ENCODE measurements at places on chromosomes 7 and 10.

DNA sequence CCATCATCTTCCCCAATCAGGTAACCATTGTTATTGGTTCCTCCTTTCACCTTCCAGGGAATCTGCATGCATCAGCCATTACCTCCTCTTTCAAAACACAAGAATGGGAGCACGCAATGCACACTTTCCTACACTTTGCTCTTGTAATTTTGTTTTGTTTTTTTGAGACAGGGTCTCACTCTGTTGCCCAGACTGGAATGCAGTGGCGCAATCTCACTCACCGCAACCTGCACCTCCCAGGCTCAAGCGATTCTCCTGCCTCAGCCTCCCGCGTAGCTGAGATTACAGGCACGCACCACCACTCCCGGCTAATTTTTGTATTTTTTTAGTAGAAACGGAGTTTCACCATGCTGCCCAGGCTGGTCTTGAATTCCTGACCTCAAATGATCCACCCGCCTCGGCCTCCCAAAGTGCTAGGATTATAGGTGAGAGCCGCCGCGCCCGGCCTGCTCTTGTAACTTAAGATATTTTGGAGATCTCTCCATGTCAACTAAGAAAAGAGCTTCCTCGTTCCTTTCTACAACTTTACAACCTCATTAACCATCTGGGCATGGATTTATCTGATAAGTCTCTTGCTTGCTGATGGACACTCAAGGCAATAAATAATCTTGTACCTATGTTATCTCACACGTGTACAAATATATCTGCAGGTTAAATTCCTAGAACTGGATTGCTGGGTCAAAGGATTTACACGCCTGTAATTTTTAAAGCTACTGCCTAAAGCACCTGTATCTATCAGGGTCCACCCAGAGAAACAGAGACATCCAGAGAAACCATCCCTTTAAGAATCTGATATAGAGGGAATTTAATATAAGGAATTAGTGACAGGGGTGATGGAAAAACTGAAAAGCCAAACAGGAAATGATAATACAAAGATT lies 4.2 kb downstream of the CYTH3 start:
- no peak for DNase-seq

DNA sequence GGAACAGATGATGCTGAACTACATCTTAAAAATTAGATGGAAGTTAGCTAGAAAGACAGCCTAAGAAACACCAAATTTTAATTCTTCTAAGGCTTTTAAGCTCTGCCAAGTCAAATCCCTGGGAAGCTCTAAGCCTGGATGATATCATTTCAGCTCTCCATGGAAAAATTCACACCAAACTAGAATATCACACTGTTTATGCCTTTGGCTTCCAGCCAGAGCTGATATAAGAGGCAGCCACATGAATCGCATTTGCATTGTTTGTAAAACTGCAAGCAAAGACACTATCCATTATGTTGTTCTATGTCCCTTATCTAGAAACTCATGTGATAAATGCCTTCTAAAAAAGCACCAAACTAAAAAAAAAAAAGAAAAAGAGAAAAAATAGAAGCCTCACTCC lies 430.4 kb downstream of the GRID1 start:
- DNase-seq, result no peak

DNA sequence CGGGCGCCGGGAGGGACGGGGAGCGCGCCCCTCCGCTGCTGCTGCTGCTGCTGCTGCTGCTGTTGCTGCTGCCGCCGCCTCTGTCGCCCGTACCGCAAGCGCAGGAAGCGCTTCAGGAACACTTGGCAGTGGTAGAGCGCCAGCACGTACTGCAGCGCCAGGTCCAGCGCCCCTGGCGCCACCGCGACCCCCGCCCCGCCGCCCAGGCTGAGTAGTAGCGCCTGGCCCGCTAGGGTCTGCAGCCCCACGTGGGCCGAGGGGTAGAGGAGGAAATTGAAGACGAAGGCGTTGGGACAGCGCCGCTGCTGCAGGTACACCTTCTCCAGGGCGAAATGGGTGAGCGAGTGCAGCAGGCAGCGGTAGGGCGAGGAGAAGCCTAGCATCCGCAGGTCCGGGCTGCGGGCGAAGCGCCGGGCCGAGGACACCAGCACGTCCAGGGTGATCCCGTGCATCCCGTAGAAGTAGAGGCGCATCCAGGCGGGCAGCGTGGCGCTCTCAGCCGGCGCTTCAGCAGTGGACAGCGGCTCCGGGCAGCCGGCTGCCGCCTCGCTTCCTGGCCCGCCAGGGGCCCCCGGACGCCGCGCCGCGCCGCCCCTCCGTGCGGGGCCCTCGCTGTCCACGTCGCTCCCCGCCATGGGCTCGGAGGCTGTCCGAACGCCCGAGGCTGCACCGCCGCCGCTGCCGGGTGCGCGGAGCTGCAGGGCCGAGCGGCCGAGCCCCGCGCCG lies at the start of gene TMEM229A:
TMEM229A (minus strand) TSS at position 699 of the 726 bp plus-strand sequence; CDS start at position 635, 64 bp downstream.
- no peak for DNase-seq

GRCh38 chr10:53489335-53490182 lies 717.0 kb upstream of the MBL2 start:
- no peak for DNase-seq

DNA sequence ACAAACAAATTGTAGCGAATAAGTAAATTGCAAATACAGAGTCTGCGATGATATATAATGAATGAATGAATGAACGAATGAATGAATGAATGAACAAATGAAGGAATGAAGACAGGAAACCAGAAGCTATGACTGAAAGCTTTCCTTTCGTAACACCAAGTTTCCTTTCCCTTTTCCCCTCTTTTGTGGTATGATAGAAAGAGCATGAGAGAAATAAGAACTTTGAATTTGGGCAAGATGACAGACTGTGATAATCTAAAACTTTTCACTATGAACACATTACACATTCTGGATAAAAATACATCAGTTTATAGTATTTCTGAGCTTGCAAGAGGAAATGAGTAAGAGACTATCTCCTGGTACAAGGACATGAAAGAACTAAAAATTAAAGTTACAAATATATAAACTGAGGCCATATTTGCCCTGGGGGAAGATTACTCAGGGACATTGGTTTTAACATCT lies 8.4 kb upstream of the UCN3 start:
- DNase-seq, result no peak

- DNase-seq, result no peak
These were observed 92.2 kb downstream of the C10orf105 start for GRCh38 chr10:71627230-71627939.

DNA sequence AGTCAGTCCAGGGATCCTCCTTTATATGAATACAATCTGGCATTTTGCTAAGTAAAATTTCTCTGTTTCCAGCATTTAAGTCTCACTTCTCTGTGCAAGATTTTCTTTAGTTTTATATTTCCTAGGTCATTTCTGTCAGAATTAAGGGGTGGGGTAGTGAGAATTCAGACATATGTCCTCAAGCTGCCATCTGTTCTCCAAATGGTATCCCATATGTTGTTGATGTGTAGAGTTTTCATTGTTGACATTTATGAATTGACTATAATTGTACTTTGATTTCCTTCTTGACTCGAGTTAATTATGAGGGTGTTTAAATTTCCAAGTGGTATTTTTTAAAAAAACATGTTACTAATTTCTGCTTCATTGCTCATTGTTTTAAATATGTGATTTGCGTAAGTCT lies 148.8 kb downstream of the NPSR1 start:
- DNase-seq, result no peak

DNA sequence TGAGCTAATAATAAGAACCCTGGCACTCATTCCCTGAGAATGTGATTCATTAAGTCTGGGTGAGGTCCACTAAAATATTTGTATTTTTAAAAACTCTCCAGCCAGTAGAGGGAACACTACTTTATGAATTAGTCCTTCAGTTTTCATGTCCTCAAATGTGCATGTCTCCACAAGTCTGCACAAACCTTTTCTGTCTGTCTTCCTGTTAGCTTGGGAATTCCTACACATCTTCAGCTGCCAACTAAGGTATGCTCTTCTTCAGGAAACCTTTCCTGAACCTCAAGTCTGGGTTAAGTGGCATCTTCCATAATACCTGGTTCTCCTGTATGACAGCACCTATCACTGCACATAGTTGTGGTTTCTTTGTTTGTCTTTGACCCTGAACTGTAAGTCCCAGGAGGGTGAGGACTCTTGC lies 119.6 kb upstream of the MKX start:
- no peak for DNase-seq

DNA sequence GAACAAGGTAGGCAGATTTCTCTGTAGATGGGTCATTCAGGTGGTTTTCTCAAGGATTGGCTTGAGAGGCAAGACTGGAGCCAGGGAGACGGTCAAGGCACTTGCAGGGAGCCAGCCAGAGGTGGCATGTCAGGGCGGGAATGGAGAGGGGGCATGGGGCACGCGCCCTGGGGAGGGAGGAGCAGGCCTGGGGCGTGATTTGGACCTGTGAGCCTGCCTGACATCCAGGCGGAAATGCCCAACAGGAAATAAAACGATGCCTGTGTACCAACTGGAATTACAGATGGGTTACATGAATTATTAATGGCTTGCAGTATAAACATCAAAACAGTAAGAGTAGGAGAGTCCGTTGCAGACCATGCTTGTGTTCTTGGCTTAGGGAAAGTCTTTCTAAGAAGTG lies 8.6 kb upstream of the SUN1 start:
- no peak for DNase-seq

DNA sequence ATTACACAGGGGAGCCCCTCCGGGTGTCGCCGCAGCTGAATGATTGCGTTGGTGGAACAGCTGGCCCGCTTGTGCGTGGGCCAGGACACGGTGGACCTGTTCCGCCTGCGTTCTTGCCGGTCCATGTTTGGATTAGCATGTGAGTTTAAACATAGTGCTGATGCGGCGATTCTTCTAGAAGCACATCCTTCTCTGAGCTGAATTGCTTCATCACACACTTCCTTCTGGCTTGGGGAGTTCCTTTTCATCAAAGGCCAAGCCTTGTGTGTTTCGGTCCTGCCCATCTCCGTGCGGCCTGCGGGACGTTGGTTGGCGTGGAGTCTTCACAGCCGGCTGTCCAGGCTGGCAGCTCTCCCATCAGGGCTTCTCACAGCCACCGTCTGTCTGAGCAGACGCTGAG lies 45.5 kb upstream of the SLC29A4 start:
- no peak for DNase-seq

DNA sequence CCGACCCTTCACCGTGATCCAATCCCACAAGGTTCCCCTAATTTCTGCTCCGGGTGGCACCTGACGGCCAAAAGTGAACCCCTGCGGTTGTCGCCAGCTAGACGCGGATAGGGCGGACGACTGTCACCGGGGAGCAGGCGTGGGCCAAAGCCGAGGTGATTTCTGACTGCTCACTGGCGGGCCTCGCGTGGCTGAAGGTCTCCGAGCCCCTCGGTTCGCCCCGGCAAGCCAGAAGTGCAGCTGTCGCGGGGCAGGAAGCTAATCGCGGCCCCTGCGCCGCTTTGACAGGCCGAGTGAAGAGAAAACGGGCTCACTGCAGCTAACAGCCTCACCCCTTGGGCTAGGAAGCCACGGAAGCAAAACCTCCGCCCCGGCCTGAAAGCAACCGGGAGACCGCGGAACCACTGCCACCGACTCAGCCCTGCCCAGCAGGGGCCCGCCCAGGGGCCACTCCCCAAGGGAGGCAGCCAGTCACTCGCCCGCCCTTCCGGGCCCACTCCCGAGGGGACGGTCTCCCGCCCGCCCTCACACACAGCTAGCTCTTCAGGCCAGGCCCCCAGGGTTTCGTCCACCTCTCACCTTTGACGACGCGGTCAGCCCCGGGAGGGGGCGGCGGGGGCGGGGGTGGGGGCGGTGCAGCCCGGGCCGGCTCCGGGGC lies 469 bp downstream of the PPP3CB start:
- DNase-seq, result peak; percentile 90

- DNase-seq, result no peak
These were observed 9.8 kb upstream of the COMTD1 start for GRCh38 chr10:75245354-75246250.

- no peak for DNase-seq
These were observed 80.9 kb downstream of the SHH start for GRCh38 chr7:155731380-155731779.

- no peak for DNase-seq
These were observed 22.7 kb downstream of the CCNY start for GRCh38 chr10:35359056-35359455.

- no peak for DNase-seq
These were observed 53.1 kb upstream of the C7orf33 start for GRCh38 chr7:148537435-148537834.

DNA sequence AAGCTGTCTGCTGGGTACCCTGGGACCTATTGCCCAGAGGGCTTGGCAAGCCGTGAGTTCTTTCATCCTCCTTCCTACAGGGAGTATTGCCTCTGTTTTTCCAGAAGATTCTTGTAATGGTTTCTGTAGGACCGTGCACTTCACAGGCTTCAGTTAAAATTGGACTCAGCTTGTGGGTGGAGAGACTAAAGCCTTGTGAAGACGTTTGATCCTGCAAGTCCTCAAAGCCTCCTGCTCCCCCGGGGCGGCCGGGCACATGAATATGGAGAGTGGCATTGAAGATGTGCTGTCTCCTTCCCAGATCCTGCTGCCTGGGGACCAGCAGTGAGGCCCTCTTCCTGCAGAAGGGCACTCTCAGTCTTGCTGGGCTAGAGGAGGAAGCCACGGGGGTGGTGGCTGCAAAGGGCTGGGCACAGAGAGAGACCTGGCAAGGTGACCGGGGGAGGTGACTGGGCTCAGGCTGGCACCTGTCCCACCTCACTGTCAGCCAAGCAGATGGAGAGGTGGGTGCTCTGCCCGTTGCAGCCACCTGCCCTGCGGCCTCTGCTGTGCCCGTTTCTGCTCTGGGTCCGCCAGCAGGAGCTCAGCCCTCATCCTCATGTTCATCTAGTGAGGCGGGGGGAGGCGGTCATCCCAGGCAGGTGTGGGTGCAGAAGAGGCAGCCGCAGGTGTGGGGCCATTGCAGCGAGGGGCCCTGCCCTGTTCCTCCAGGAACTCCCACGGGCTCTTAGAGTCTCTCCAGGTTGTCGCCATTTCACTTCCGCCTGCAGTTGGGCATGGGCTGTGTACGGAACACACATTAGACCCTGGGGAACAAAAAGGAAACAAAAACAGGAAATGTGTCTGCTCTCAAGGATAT lies 55.7 kb downstream of the TMEM209 start:
- no peak for DNase-seq

- no peak for DNase-seq
These were observed 27.9 kb upstream of the HPS1 start for GRCh38 chr10:98474628-98475027.

- no peak for DNase-seq
These were observed 799 bp downstream of the VAX1 start for GRCh38 chr10:117137031-117137910.

- DNase-seq, result peak; percentile 35
These were observed at the start of gene MYOF for GRCh38 chr10:93482145-93482834. TSS of gene MYOF (minus strand) at chr10:93482334. CDS start at chr10:93482194, 140 bp downstream.

- no peak for DNase-seq
These were observed 39.2 kb downstream of the ELMO1 start for GRCh38 chr7:37409461-37409860.

GRCh38 chr7:101733713-101734475 lies 83.5 kb upstream of the CUX1 start:
- no peak for DNase-seq

DNA sequence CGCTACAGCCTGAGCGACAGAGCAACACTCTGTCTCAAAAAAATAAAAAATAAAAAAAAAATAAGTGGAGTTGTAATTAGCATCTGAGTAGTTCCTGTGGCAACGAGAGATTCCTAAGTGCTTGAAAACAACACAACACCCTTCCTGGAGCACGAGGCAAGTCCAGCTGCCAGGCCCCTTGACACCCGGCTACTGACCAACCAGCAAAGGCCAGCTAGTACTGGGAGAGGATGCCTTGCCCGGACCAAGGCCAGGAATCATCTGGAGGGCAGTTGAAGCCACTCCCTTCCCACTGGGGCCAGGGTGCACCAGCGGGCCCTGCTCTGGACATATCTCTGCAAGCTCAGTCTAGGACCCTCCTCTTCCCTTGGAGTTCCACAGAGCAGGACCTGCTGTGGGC lies 536 bp downstream of the C10orf105 start:
- no peak for DNase-seq

GRCh38 chr10:128416231-128416630 lies 290.0 kb upstream of the MKI67 start:
- no peak for DNase-seq

GRCh38 chr10:35377050-35377728 lies 40.9 kb downstream of the CCNY start:
- no peak for DNase-seq
